ENCODE measurements at places on chromosomes 5 and 9.

GRCh38 chr5:124088289-124089032 is 576.5 kb downstream of the CSNK1G3 start:
- no peak for DNase-seq

DNA sequence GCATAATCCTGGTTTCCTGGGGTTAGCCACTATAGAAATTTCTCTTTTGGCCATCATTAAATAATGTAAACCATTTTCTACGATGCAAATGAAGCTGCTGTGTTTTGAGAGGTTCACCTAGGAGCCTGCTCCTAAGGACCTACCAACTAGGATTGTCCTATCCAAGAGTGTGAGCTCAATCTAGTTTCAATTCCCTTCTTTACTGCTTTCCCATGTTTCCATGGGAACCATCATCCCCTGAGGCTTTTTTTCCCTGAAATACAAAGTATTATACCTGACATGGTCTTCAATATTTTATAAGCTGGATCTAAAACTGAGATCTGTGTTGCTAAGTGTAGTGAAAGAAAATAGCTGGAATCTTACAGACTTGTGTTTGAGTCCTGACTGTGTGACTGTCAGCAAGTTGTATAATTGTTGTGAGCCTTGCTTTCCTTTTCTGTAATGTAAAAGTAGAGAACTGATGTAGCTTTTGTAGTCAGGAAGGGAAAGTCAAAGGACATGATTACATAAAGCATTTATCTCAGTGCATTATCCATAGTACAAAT is 453.2 kb downstream of the PRR16 start:
- no peak for DNase-seq

GRCh38 chr5:14229181-14229580 is 86.0 kb downstream of the TRIO start:
- no peak for DNase-seq

DNA sequence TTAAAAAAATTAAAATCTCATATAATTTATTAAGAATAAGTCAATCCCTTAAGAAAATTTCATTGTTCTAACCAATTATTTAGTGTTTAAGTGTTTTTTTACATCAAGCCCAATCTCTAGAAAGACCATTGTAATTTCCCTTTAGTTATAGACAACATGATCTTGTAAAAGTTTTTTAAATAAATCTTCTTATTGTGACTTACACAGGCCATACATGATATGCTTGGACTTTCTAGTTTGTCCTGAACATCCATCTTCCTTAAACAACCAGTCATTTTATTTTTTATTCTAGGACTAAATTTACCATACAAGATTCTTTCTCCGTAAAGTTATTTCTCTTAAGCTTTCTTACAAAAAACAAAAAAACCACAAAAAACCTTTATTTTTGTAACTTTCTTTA is 126.5 kb upstream of the MAST4 start:
- DNase-seq: no peak

DNA sequence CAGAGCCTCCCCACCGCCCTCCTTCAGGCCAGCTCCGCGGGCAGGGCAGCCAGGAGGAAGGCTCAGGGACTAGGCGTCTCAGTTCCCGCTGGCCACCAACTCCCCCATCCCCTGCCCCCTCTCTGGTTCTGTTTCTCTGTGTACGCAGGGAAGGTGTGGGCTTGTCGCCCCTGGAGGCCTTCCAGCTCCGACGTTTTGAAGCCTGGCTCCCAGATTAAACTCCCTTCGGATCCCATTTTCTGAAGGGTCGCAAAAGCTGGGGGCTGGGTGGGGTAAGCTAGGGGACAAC is 346 bp downstream of the ATOX1 start:
- no peak for DNase-seq

DNA sequence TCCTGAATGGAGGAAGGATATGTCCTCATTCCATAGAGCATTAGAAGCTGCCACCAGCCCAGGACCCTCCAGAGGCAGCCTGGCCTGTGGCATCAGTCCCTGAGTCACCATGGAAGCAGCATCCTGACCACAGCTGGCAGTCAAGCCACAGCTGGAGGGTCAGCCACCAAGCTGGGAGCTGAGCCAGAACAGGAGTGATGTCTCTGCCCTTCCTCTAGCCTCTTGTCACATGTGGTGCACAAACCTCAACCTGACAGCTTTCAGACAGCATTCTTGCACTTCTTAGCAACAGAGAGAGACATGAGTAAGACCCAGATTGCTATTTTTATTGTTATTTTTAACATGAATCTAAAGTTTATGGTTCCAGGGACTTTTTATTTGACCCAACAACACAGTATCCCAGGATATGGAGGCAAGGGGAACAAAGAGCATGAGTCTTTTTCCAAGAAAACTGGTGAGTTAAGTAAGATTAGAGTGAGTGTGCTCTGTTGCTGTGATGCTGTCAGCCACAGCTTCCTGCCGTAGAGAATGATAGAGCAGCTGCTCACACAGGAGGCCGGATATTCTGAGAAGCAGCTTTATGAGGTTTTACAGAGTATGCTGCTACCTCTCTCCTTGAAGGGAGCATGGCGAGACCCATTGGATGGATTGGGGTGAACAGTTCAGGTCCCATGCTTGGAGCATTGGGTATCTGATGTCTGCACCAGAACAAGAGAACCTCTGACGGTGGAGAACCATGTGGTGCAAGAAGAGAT is 13.0 kb upstream of the CYFIP2 start:
- no peak for DNase-seq

- DNase-seq: no peak
Measured at GRCh38 chr5:124179819-124180218, 566.6 kb downstream of the ZNF608 start.

DNA sequence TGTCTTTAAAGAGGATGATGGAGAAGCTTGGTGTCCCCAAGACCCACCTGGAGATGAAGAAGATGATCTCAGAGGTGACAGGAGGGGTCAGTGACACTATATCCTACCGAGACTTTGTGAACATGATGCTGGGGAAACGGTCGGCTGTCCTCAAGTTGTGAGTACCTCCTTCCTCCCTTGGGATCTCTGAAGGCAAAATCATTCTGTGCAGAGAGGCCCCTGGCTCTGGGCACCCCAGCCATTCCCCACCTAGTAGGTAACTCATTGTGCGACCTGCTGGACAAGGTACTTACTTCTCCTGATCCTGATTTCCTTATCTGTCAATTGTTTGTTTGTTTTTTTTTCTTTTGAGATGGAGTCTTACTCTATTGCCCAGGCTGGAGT is 7.6 kb upstream of the NUP214 start:
- no peak for DNase-seq

Data from breast epithelium (tissue), 4 donors.